ENCODE measurements at places on chromosomes 6 and 20. TPM values are rescaled to one million over a fixed set of nuclear protein-coding genes. Genes with fewer than 3 reads are reported as not detected.

- DNase-seq: peak; percentile 93
These were observed 37.6 kb downstream of the ZMYND8 start for GRCh38 chr20:47318586-47319516.

- DNase-seq: peak; percentile 64
These were observed 114.9 kb downstream of the AKAP7 start for GRCh38 chr6:131250122-131250521.

- peak; percentile 43 for DNase-seq
These were observed 31.8 kb upstream of the APCDD1L start for GRCh38 chr20:58546756-58547622.

GRCh38 chr6:49453221-49453620, 9.8 kb downstream of the MMUT start:
- DNase-seq: no peak

NKAIN4 gene
- not detected for total RNA-seq

DNA sequence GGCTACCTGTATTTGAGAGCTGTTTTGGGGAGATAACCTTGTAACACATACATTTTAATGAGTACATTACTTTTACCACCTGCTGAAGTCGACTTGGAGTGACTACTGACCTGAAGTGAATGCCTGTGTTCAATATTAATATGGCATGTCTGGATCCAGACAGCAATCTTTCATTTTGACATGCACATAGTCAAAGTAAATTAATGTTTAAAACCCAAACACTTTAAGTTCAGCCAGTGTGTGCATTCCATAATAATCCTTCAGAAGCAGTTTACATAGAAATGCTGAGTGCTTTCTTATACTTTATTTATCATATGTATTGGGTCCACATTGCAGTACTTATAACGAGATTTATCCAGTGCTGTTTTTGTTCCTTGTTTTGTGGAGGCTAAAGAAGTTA, 38.0 kb downstream of the CDKAL1 start:
- no peak for DNase-seq

CST5 gene
- total RNA-seq: not detected

- DNase-seq: no peak
These were observed 82.2 kb upstream of the SLC22A16 start for GRCh38 chr6:110558575-110558974.

GRCh38 chr6:55659304-55659703, 80.3 kb upstream of the HMGCLL1 start:
- DNase-seq: no peak

DNA sequence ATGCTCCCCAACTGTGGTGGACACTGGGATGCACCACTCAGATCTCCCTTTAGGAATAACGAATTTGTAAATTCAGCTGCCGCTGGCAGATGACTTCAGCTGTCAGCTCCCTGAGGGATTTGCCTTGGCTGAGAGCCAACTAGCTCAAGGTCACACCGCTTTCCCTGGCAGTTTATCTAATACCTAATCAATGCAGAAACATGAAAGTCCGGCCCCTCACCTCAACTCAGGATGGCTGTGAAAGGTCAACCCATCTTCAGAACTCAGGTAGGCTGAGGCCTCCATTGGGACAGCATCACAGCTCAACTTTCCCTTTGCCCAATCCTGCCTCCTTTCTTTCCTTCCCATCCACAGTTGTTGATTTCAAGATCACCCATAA, 22.8 kb upstream of the SCGN start:
- no peak for DNase-seq

TBX18 gene
- total RNA-seq: 13.1 TPM

Measured in right atrium auricular region (tissue), 2 donors.